ENCODE measurements at places on chromosomes 11 and 22.
A peak's percentile ranks its signal among the peaks of the same experiment; 100 is the strongest.

DNA sequence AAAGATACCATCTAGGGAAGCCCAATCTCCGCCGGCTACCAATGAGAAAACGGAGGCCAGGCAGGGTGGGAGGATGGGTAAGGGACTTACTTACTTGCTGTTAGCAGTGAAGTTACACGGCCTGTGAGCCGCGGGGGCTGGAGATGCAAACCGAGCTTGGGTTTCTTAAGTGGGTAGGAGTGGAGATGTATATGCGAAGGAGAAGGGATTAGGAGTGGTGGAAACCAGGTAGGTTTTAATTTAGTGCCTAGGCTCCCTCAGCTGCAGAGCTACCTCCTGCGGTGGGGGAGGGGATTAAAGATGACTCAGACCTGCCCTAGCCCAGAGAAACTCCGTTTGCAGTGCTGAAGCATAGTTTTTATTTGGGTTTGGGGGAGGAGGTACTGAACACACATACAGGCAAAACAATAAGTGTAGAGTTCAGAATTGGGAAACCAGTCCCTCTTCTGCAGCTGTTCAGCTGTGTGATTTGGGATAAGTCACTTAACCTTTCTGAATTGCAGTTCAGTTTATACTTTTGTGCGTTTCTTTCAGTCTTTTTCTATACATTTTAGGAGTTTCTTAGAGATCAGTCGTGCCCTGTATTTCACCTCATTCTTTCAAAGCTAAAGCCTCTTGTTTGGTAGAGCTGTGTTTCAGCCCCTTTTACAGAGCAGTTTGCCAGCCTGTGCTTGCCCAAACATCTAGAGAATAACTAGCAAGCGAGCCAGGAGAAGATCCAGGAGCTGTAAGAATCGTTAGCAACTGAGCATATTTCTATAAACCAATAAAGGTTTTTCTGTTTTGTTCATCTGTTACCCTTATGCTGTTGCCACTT lies 596 bp upstream of the TNRC6B start:
- peak; percentile 58 for DNase-seq

GRCh38 chr11:99019696-99020095 lies 1.1 kb upstream of the CNTN5 start:
- DNase-seq: no peak

- DNase-seq: no peak
These were observed 466.5 kb downstream of the MIAT start for GRCh38 chr22:27123880-27124279.

- peak; percentile 25 for DNase-seq
These were observed 71.8 kb downstream of the XRRA1 start for GRCh38 chr11:74877132-74877531.

DNA sequence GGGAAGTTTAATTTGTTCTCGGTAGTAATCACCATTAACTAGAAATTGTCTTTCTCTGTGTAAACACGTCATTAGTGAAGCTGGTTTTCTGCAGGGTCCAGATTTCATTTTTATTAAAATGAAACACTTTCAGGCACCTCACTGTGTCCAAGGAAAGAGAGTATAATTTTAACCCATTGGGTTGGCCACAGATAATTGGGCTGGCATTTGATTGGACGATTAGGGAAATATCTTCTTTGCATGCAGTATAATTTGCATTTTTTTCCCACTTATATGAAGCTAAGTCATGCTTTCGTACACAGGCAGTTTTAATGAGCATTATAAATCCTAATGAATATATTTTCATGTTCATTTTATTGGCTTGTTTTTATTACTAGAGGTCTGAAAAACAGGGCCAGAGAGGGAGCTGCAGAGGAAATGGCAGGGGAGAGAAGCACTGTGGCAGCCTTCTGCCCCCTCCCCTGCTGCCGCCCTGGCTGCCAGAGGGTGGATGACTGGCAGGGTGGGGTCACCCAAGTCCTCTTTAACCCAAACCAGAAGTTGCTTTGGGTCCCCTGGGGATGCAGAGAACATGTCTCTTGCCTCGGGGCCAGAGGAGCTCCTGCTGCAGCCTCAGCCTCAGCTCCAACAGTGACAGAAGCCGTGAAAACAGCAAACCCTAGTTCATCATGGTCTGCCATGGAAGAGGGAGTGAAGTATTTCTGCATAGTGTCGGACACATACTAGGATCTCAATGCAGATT lies 93.9 kb downstream of the PKNOX2 start:
- DNase-seq: no peak

- DNase-seq: no peak
These were observed 77.1 kb upstream of the FIBIN start for GRCh38 chr11:26916805-26917204.

DNA sequence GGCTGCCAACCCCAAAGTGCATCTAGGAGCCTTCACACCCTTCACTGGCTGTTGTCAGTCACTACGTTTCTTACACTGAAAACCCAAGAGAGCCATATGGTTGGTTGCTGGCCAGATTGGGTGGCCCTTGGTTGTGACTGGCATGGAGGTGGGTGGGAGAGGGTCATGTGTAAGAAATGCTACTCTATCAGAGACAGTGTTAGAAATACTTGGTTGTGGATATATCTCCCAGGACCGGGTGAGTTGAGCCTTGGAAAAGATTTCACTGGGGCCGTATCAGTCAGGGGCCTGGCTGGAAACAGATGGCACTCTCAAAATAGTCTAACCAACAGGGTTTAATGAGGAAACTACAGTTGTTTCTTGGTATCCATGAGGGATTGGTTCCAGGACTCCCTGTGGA lies 15.2 kb downstream of the ENDOD1 start:
- no peak for DNase-seq

DNA sequence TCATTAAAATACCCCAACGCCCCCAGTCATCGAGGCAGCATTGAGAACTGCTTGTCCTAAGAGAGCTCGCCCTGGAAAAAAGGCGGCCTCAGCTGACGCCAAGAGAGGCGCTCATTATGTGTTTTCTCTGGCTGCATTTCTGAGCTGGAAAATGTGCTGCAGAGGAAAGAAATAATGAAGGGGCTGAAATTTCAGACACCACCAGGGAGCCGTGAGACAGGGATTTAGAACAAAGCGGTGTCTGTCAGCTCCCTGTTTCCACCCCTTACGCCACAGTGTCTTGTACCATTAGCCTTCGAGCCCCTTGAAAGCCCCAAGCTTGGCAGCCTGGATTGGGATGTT lies 14.4 kb downstream of the USH1C start:
- no peak for DNase-seq

GRCh38 chr11:113895367-113896155 lies 9.0 kb upstream of the HTR3B start:
- DNase-seq: no peak

- no peak for DNase-seq
These were observed 40.3 kb upstream of the OR5D13 start for GRCh38 chr11:55732936-55733335.

DNA sequence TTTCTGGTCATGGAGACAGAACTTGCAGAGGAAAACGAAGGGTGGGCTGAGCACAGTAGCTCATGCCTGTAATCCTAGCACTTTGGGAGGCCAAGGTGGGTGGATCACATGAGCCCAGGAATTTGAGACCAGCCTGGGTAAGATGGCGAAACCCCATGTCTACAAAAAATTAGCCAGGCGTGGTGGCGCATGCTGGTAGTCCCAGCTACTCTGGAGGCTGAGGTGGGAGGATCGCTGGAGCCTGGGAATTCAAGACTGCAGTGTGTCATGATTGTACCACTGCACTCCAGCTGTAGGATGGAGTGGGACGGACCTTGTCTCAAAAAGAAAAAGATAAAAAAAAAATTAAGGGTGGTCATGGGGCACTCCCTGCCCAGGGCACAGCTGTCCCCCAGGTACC lies 5.9 kb downstream of the SERPINH1 start:
- no peak for DNase-seq

DNA sequence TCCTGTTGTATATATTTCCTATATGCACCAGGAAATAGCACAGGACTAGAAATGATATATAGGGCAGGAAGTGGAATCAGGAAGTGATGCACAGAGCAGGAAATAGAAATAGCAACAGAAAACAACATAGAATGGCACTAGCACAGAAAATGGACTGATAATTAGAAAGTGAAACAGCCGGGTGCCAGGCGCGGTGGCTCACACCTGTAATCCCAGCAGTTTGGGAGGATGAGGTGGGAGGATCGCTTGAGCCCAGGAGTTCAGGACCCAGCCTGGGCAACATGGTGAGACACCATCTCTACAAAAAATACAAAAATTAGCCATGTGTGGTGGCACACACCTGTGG lies 10.0 kb upstream of the RELT start:
- DNase-seq: no peak

- DNase-seq: peak; percentile 41
These were observed 1.1 kb upstream of the CD6 start for GRCh38 chr11:60970369-60970774.

- no peak for DNase-seq
These were observed 313.7 kb upstream of the CADM1 start for GRCh38 chr11:115817844-115818468.

GRCh38 chr11:70695086-70695960 lies 297.0 kb downstream of the CTTN start:
- DNase-seq: no peak

DNA sequence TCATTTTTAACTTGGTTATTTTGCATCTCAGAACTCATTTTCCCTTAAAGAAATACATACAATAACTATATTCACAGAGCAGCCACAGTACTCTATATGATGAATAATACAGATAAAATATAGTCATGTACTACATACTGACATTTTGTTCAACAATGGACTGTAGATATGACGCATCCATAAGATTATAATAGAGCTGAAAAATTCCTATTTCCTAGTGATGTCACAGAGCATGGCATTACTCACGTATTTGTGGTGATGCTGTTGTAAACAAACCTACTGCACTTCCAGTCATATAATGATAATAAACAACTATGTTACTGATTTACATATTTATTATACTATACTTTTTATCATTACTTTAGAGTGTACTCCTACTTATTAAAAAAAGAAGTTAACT lies 38.7 kb downstream of the NARS2 start:
- peak; percentile 1 for DNase-seq

DNA sequence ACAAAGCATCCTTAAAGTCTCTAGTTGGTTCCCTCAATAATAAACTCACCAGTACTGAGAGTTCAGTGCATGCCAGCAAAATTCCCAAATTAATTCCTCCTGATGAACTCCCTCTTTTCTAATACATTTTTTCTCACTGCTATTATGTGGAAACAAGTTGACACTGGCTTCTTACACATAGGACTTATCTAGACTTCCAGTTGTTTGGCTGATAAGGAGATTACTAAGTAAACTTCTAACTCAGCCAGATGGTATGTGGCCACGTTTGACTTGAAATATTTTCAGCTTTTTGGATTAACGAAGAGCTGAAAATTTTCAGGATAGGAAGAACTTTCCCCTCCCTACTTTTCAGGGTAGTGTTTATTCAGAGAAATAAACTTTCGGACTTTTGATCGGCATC lies 1154.2 kb upstream of the TENM4 start:
- no peak for DNase-seq

DNA sequence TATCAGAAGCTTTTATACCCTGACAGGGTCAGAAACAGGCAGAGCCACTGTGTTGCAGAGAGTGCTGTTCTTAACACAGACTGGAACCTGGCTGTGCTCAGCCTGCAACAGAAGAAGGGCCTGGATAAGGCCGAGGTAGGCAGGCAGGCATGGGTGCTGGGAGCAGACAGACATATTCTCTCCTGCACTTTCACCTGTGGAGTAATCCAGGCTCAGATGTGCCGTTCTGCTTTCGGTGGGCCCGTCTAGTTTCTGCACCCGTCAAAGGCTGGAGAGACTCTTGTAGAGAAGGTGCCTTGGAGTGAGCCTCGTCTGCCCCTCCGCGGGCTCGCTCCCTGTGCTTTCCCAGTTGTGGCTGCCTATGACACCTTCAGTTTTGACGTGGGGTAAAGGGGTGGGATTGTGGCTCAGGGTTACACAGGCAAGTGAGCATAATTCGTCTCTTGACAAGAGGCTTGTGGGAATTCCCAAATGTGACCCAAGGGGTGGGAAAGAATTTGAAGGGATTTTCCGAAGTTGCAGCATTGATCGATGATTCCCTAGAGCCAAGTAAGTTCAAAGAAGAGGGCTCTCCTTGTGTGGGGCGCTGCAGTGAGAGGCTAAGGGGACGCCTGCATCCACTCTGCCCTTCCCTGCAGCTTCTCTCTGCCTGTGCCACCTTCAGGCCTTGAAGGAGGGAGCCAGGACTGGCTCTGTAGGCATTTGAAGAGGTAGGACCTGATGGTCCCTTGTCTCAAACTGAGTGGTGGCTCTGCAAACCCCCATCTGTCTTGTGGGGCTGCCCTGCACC lies 16.2 kb upstream of the ST3GAL4 start:
- no peak for DNase-seq

GRCh38 chr11:118928870-118929500 lies 3.3 kb upstream of the BCL9L start:
- peak; percentile 80 for DNase-seq

DNA sequence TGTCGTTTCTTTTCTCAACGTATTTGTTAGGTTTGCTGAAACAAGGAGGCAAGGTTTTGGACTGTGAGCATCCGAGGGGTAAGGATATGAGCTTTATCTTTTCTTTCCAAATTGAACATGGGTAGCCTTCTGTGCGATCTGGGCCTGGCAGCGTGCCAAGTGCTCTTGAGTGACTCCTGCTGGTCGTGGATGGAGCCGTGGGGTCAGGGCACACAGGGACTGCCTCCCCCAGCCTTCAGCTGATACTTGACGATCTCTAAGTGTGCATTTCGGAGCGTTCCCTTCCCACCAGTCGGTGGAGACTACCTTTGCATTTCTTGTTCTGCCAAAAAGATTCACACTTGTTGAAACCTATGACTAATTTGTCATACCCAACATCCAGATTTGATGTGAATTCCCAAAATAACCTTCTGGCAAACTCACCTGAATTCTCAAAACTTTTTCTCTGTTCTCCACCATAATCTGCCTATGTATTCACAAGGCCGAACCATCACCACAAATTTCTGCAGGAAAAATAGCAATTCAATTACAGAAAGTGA lies 40.1 kb upstream of the CLMP start:
- DNase-seq: peak; percentile 12

DNA sequence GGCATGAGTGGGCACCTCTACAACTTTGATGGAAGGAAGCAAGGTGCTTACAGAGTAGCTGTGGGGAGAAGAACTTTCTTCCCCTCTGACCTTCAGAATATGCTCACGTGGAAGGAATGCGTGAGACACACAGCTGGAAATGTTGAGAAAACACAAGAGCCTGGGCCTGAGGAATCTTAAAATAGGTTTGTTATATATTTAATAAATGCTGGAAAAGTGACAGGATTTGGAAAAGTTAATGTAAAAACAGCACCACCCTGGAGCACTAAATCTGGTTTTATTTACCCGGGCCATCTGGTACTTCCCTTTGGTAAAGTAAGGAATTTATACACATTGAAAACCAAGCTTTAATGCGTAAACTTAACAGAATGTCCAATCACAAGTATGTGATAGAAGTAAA lies 14.0 kb upstream of the AMPD3 start:
- DNase-seq: no peak

DNA sequence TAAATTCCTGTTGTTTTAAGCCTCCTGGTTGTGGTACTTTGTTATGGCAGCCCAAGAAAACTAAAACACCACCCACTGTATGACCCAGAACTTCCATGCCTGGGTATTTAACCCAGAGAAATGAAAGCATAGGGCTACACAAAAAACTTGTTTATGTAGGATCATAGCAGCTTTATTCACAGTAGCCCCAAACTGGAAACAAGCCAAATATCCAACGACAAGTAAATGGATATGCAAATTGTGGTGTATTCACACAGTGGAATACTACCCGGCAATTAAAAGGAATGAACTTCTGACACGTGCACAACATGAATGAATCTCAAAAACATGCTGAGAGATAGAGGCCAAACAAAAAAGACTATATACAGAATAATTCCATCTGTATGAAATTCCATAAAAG lies 62.2 kb upstream of the NAV2 start:
- no peak for DNase-seq

- DNase-seq: no peak
These were observed 214.2 kb downstream of the LARGE1 start for GRCh38 chr22:33706100-33706499.

- no peak for DNase-seq
These were observed 20.1 kb upstream of the PLAAT2 start for GRCh38 chr11:63583357-63583677.

Data from RKO (cell line).